ENCODE measurements at places on chromosomes 3 and 15.

DNA sequence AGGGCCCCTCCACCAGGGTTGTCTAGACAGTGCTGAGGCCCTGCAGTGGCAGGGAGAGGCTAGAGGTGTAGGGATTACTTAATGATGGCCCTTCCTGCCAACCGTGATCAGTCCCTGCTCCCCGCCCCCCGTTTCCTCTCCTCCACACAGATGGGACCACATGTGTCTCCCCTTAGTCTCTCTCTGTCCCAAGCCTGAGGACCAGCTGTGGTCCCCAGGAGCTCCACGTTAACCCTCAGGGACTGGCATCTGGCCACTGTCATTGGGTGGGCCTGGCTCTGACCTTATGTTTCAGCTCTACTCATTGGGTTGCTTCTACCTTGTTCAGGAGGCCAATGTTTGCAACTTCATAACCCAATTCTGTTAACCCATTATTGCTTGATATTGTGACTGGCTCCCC lies 6.0 kb upstream of the ALPK3 start:
- no peak for DNase-seq

GRCh38 chr15:71364117-71364584 lies 248.9 kb downstream of the THSD4 start:
- no peak for DNase-seq

DNA sequence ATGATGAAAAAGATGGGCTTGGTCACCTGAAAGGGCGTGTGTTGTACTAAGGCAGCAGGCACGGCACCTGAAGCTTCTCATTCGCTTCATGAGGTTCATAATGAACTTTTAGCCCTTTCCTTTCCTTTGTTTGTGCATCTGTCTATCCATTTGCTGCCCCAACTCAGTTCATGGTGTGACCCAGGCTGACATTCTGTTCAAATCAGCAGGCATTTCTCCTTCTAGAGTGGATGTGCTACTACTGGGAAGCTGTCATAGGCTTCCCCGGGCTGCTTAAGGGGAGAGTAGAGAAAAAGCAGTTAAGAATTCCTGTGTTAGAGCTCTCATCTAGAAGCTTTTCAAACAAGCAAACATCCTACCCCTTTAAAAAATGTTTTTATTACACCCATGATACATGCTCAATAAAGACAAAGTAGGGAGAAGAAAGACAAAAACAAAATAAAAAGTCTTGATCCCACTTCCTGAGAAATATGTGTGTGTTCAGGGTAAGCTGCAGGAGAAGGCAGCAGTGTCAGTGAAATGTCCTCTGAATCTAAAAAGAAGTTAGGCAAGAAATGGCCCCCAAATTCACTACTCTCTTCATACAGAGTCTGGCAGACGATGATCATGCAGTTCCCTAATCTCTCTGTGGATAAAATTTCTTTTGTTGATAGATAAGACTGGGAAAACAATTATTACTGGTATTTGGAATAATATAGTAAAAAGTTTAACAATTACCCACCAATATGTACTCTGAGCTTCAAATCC lies 136.9 kb upstream of the PFN2 start:
- no peak for DNase-seq

DNA sequence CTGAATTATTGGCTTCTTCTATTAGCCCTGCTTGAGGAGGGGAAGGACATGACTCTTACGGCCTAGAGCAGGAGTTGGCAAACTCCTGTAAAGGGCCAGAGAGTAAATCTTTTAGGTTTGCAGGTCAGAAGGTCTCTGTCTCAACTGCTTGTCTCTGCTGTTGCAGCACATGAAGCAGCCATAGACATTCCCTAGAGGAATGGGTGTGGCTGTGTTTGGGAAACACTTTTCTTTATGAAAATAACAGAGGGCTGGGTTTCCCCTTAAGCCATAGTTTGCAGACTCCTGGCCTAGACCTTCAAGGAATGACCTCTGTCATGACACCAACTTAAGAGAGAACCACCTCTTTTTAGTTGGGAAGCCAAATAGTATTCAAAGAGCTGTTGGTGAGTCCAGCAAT lies 10.3 kb downstream of the TRAK1 start:
- DNase-seq: no peak

- DNase-seq: no peak
Observed at GRCh38 chr3:9064251-9064650, 101.0 kb upstream of the RAD18 start.

GRCh38 chr3:58101499-58102389 lies 93.5 kb downstream of the FLNB start:
- no peak for DNase-seq

DNA sequence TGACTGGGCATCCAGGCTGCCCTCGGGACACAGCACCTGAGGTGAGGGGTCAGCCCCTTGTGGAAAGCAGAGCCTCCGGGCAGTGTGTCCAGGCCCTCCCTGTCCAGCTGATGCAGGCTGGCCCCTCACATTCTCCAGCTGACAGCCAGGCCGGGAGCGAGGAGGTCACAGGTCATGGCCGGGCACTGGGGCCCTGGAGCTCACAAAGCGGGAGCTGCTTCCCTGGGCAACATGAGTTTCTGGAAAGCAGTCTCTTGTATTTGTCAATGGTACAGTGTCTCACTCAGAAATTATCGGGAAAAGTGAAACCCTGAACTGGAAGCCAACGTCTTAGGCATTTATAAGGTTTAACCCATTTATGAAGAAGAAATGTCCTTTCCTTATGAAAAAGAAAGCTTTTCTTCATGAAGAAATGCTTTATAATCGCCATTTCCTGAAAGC lies 118.5 kb downstream of the OPA1 start:
- no peak for DNase-seq

- DNase-seq: no peak
Observed at GRCh38 chr3:49711489-49711888, 8.0 kb downstream of the AMIGO3 start.

All from AG08396 (cell line).